Astrocyte of the spinal cord (primary cell): ENCODE measurements at places on chromosomes 7 and 10.

- DNase-seq: peak; percentile 37
Measured at GRCh38 chr7:12683678-12684585, 3.5 kb upstream of the ARL4A start.

DNA sequence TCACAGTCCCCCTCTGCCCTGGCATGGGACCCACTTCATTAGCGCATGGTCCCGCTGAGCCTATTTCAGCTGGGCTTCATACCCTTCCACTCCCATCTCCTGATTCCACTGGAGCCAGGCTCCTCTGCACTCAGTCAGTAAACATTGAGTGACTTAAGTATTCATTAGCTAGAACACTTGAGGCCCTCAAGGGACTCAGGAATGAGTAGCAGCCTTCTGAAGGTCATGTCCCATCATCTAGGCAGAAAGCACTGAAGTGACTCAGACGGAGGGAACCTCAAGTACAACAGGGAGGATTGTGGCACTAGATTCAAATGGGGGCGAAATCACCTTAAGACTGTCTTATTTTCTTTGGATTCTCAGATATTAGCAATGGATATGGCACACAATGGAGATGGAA is 186.6 kb upstream of the INHBA start:
- DNase-seq: no peak

- no peak for DNase-seq
Measured at GRCh38 chr10:72466018-72466417, 111.3 kb upstream of the DNAJB12 start.

DNA sequence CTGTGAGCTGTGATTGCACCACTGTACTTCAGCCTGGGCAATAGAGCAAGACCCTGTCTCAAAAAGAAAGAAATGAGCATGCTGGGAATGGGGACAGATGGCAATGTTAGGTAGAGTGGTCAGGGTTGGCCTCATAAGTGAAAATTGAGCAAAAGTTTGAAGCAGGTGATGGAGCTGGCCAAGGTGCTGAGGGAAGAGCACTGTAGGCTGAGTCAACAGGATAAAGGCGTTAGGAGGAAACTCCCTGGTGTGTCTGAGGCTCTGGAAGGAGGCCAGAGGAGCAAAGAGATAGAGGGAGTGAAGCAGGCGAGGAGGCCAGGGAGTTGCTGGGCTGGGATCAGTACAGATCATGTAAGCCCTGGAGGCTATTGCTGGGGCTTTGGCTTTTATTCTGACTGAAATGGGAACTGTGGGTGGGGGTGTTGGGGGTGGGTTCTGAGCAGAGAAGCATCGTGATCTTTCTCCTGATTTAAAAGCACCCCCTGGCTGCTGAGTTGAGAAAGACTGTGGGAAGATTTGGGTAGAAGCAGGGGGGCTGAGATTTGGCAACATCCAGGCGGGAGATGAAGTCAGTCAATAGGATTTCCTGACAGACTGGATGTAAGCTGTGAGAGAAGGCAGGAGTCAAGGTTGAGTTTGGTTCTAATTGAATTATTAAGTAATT is 52.5 kb upstream of the VKORC1L1 start:
- no peak for DNase-seq
